ENCODE measurements at places on chromosomes 16 and 17.
A peak's percentile ranks its signal among the peaks of the same experiment; 100 is the strongest.

GRCh38 chr17:45398800-45399199 is 33.9 kb downstream of the ARHGAP27 start:
- DNase-seq = no peak

DNA sequence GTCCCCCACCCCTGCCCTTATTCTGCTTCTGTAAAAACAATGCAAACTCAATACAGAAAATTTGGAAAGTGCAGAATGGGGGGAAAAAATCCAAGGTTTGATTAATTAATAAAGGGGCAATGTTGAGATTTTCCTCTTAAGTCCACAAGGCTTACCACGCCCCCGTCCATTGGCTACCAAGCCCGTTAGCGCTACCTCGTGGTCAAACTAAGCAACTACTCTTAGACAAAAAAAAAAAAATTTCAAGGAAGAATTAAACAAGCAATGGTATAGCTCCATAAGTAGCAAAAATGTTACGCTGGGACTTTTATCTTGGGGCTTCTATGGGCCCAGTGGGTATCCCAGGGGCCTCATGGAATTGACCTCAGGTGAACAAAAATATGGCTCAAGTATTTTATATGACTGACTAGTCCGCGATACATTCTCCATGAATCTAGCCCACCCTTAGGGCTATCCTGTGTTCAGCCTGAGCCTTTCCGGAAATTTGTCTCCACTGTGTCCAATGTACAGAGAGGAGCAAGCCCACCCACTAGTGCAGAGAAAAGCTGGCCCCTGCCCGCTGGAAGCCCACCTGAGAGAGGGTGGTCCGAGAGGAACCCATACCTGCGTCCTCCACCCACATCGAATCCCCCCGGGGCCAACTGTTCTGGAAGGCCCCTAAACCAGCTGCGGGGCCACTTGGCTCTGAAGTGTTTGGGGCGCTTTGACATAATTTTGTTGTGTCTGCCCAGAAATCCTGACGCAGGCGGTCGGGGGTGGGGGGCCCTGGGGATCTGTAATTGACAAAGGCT is 19.1 kb upstream of the TEX2 start:
- peak; percentile 53 for DNase-seq

DNA sequence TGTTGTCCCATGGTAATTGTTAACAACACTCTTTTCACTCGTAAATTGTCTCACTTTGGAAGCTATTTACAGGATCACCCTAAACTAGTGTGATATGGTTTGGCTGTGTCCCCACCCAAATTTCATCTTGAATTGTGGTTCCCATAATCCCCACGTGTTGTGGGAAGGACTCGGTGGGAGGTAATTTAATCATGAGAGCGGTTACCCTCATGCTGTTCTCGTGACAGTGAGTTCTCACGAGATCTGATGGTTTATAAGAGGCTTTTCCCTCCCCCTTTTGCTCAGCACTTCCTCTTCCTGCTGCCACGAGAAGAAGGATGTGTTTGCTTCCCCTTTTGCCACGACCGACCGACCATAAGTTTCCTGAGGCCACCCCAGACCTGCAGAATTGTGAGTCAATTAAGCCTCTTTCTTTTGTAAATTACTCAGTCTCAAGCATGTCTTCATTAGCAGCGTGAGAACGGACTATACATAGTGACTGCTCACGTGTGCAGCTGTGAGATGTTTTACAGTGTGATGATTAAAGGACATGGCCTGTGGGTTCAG is 34.4 kb downstream of the DNAH3 start:
- DNase-seq = no peak

DNA sequence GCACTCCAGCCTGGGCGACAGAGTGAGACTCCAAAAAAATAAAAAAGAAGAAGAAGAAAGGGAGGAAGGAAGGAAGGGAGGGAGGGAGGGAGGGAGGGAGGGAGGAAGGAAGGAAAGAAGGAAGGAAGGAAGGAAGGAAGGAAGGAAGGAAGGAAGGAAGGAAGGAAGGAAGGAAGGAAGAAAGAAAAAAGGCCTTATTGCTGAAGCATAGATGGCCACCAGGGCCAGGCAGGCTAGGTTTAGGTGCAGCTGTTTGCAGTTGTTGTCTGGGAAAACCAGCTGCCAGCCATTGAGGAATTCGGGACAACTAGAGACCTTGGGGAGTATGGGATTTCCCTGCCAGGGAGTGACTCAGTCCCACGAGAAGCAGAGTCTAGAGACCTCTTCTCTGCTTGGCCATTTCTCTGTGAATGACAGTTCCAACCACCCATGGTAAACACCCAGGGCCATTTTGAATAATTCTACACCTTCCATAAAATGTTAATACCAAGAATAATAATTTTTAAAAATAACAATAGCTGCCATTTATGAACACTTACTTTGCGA is 31.0 kb downstream of the SCNN1B start:
- no peak for DNase-seq

DNA sequence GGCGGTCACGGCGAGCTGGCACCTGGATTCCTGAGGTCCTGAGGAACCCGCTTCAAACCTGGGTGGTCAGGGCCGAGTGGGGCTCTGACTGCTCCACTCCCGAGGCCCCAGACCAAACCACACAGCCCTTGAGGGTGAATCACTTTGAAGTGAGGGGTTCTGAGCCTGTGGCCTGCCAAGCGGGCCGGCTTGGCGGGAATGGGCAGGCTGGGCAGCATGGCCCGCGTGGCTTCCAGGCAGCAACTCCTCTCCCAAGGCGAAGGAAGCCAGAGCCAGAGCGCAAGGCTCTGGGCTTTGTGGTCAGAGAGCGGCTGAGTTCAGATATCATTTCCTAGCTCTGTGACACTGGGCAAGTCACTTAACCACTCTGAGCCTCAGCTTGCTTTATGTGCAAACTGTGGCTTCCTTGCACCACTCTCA is 42.7 kb downstream of the CMIP start:
- no peak for DNase-seq

GRCh38 chr16:53131050-53131362 is 76.2 kb downstream of the CHD9 start:
- DNase-seq = no peak

DNA sequence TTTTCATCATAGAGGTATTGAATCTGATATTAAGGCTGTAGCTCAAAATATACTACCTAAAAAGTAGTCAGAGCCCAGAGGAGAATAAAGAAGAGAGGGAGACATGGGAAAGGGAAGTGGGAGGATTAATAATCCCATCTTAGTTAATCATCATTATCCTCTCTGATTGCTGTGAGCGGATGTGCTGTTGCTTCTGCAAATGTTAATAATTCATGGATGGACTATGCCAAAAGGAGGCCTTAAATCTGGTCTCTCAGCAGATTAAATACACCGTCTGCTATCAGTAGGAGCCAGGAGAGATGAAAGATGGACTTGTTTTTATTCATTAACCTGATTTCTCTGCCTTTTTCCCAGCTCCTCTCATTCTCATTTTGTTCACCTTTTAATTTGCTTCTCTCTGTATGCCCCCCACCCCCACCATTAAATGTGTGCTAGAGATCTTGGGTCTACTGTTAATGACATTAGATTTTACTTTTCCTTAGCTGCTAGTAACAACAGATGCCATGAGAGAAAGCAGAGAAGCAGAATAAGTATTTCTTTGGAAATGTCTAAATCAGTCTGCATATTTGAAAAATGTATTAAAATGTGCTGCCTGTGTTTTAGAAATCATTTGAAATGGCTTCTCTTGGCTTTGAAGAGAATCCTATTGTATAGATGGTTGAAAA is 44.2 kb downstream of the NUP93 start:
- DNase-seq = no peak

GRCh38 chr17:8091033-8091687 is 3.6 kb upstream of the ALOX12B start:
- DNase-seq = no peak

DNA sequence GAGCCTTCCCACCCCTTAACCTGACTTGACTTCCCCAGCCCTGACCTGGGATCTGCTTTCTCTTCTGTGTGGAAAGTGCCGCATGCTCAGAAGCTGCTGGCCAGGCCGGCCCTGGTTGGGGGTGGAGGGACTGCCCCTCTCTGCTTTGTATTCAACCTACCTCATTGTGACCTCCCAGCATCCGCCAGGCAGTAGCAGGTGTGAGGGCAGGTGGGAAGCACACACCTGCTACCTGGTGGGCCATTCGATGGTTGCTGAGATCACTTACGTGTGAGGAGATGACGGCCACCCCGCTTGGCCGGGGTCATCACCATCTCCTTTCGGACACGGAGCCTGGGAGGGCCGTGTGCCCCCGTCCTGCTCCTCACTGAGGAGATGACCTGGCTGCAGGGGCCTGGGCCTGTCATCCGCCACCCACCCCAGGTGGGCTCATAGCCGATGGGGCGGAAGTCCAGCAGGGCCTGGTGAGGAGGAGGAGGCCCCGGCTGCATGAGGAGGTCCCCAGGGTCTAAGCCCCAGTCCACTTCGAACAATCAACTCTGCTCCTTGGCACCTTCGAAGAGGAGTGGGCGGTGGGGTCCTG is 7.1 kb downstream of the CPNE7 start:
- no peak for DNase-seq

DNA sequence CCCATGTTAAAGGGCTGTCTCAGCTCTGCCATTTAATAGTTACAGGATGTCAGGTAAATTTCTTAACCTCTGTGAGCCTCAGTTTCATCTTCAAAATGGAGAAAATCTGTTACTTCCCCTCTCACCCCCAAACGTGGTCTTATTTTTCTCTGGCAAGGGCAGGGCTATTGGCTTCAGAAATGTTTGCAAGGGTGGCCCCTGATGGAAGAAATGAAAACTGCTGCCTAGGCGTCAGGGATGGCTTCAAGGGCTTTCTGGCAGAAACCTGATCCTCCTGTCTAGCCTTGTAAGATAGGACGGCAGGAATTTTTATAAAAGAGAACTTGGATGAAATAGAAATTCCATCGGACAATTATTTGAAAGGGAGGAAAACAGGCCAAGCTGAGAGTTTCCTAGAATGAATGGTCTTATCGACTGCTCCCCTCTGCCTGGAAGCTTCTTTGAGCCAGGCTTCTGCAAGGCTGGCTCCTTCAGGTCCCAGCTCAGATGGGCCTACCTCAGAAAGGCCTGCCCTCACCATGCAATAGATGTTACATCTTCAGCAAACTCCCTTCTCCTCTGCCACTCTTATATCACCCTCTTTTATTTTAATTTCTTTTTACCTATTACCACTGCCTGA is 43.0 kb upstream of the TANGO6 start:
- no peak for DNase-seq

- no peak for DNase-seq
Measured at GRCh38 chr16:22977294-22977697, 163.3 kb downstream of the HS3ST2 start.

DNA sequence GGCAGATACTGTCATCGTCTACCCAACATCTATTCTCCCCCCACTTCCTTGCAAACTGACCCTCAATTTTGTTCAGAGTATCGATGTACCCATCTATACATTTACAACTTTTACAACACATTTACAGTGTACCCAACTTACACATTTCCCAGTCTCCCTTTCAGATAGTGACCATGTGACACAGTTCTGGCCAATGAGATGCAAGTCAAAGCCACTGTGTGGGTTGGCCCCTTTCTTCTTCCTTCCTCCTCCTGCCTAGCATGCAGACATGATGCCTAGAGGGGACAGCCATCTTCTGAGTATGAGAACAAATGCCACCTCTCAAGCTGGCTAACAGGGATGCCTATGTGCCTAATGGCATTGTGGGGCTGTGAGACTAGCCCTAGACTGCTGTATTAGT is 11.3 kb upstream of the NFAT5 start:
- no peak for DNase-seq

DNA sequence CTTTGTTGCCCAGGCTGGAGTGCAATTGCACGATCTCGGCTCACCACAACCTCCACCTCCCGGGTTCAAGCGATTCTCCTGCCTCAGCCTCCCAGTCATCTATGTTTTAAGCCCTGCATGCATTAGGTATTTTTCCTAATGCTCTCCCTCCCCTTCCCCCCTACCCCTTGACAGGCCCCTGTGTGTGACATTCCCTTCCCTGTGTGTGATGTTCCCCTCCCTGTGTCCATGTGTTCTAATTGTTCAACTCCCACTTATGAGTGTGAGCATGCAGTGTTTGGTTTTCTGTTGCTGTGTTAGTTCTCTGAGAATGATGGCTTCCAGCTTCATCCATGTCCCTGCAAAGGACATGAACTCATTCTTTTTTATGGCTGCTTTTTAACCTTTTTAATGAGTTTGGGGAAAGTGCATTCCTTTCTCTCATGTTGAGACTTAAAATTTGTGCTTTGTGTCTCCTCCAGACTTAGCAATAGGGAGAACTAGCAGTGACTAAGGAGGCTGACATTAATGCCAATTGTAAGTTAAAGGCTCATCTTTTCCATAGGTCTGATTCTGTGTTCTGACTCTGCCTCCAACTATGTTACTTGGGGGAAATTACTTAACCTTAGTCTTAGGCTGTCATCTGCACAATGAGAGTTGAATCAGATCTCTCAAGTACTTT is 17.7 kb upstream of the PHAF1 start:
- no peak for DNase-seq

- DNase-seq = no peak
Measured at GRCh38 chr16:84354306-84354705, 14.0 kb upstream of the ATP2C2 start.

- DNase-seq = no peak
Measured at GRCh38 chr16:53766304-53767016, 62.5 kb downstream of the FTO start.

GRCh38 chr16:14324581-14324980 is 253.5 kb downstream of the MRTFB start:
- no peak for DNase-seq

DNA sequence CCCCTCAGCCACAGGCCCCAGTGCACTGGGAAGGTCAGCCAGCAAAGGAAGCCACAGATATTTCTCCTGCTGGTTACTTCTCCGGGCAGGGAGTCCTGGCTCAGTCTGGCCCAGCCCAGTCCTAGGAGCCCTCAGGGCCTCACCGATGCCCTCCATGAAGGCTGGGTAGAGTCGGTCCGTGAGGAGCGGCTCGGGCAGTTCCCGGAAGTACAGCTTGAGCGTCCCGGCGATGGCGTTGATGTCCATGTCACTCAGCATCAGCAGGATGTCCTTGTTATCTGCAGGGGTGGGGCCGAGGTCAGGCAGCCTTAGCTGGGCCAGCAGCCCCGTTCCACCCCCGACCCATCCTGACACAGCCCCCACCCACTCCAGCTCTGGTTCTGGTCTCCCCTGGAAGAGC is 13.7 kb downstream of the TIMM22 start:
- DNase-seq = no peak

DNA sequence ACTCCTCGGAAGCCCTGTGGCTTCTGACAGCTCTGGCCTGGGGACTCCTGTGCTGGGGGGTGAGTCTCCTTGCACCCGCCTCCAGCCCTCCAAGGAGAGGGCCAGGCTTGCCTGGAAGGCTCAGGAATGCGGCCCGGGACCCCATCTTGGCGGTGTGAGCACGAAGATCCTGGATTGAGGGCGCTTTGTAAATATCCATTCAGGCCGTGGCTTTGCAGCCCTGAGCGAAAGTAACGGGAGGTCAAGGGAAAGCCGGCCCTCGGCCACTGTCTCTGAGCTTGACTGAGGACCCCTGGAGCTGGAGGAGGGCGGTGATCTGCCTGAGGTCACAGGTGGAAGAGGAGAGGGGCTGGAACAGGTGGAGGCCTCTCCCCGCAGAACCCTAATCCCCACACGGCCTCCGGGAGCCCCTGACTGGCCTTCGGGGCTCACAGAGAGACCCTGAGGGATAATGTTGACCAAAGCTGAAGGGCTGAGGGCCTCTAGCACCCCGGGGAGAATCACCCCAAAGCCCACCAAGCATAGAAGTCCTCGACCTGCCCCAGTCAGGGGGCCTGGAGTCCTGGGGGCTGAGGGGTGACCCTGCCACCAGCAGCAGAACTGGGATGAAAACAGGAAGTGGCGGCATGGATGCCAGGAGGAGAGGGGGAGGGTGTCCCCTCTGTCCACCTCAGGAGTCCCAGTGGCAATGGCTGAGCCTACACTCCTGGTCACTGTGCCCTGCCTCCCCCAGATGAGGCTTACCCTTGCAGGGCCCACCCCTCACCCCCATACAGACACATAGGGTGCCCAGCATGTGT is 8.3 kb upstream of the RASD1 start:
- no peak for DNase-seq

GRCh38 chr17:59534583-59534982 is 30.8 kb upstream of the DHX40 start:
- no peak for DNase-seq

Data from left lobe of liver (tissue), 2 donors.